ENCODE measurements at places on chromosomes 7 and 10.

GRCh38 chr7:105885387-105886111 lies 9.2 kb upstream of the ATXN7L1 start:
- no peak for DNase-seq

DNA sequence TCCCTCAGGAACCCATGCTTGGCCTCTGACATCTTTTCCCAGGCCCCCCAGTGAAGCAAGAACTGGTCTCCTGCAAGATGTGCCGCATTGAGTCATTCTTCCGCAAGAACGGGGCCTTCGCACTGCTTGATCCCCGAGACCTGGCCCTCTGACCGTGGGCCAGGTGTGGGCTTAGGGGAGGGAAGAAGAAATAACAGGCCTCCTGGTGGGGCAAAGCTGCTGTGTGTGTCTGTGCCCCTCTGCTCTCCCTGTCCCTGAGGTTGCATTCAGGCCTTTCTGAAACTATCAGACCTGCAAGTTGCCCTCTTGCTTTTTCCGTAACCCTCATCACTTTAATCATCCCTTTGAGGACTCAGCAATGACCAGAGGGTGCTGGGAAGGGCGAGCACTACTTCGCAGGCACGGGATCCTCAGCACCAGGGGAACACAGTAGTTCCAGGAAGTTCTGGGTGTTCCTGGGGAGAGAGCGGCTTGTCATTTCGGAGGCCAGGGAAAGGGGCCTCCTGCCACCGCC lies 6.0 kb downstream of the ATP6V1F start:
- no peak for DNase-seq

DNA sequence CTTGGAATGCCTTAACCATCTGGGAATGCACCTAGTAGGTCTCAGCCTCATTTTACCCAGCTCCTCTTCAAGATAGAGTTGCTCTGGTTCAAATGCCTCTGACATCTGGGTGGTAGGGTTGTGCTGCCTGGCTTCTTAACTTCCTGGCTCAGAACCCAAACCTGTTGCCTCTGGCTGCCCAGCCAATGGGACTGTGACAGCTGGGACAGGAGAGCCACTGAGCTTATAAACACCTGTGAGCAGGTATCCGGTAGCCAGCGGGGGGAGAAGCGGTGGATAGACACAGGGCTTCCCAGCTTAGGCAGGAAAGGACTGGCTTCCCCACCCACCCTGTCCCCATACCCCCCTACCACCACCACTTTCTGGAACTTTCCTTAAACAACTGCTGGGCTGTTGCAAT lies 115.8 kb upstream of the CARD11 start:
- DNase-seq: no peak

GRCh38 chr7:5435291-5436002 lies 11.8 kb upstream of the TNRC18 start:
- DNase-seq: no peak

DNA sequence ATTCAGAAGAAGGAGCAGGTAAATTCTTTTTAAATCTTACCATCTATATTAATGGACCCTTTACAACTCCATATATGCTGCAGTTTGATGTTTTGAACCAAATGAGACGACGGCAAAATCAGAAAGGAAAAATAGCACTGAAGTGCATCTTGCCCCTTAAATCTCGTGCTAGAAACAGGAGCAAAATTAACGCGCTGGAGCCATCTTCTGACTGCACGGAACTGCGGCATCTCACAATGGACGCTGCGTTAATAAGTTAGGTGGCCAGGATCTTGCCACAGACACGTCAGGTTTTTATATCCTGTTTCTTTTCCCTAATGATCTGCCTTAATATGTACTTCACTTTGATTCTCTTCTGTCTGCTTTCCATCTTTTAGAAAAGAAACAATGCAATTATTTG lies 354.5 kb downstream of the TFEC start:
- peak; percentile 53 for DNase-seq

GRCh38 chr7:99253369-99253768 lies 19.3 kb upstream of the MYH16 start:
- no peak for DNase-seq

DNA sequence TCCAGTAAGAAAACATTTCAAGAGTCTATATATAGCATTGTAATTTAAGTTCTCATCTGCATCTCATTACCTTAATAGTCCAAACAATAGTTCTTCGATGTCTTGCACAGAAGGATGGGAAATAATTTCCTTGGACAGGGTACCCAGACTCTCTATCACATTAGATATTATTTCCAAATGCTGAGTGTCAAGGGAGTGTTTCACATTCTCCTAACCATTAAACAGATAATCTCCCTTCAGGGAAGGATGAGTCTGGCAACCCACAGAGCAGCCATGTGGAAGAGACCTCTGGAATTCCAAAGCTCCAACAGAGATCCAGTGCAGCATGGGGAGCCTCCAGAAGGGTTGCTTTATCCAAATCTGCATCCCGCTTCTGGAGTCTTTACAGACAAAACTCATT lies 89.6 kb downstream of the FZD1 start:
- peak; percentile 56 for DNase-seq

DNA sequence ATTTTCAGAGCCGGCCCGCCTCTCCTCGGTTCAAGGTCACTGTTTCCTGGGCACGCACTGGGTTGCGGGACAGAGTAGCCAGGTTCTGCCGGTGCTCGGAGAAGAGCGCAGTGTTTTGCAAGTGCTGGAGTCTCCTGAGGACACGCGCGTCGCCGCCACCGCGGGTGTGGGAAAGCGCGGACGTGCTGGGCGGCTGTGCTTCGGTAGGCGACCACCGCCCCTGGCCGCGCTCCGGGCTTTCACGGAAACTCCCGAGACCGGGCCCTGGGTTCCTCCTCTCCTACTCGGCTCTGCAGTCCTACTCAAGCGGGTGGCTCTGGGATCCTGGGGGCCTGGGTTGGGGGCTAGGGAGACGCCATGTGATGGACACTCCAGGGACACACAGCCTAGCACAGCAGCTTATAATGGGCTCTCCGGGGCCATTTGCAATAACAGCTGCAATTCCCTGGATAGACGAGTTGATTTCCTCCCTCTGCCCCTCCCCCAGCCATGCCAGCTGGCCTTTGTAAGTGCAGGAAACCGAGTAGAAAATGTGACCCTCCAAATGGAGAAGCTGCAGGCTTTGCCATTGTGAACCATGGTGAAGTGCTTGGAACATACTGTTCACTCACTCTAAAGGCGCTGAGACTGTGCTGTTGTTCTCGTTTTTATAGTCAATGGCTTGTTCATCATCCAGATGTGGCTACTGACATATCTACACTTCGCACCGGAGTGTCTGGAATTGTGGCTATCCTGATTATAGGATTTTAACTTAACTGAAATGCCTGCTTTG lies 2.1 kb downstream of the FRAT1 start:
- DNase-seq: no peak

DNA sequence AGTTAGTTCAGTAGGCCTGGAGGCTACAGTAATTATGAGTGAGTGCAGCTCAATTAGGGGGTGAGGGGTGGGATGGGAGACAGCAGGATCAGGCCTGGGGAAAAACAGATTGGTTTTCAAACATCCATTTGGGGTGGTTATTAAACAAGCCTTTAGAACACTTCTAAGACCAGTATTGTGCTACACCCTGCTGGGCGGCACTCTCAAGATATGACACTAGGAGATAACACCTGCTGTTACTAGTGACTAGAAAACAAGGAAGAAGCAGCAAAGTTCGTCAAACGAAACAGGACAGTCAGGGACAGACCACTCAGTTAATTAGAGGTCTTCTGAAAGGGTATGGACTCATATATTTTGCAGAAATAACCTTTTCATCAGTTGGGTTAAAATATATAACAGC lies 353.6 kb downstream of the PTEN start:
- no peak for DNase-seq

GRCh38 chr10:56763090-56763489 lies 402.0 kb upstream of the ZWINT start:
- DNase-seq: no peak

- peak; percentile 96 for DNase-seq
These were observed 27.7 kb upstream of the TM9SF3 start for GRCh38 chr10:96614515-96614914.

DNA sequence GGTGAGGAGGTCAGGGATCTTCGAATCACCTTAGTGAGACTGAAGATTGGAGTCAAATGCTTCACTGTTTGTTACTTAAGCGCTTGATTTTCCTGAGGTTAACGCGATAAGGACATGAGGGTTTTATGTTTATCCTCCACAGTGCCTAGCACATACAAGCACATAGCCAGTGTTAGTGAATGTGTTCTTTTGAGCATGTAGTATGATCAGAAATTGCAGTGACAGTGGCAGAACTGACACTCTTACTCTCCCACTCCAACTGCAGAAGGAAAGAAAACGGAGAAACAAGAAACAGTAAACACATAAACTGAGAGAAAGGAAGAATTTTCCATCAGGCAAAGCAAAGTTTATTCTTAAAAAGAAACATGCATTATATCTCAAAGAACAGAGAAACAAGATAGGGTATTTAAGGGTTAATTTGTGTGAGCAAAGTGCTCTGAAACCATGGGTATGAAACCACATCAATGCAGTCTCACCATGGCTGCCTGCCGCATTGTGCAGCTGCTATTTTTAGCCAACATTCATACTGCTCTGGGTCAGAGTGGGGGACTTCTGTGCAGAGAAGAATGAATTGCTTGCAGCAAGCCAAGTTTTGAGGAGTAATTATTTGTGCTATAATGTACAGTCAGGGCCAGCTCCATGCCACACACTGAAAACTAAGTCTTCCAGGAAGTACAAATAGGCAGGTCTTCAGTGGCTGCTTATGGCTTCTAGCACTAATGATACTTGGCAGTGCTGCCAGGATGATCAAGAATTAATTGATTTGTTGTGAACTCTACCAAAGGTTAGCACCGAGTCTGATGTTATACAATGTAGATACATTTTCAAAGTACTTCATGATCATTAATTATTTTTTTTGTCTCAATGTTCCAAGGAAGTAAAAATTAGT lies 152.0 kb downstream of the MACC1 start:
- peak; percentile 92 for DNase-seq

- DNase-seq: no peak
These were observed 61.0 kb downstream of the RASGEF1A start for GRCh38 chr10:43205681-43206390.

GRCh38 chr10:129658376-129659072 lies 191.5 kb downstream of the MGMT start:
- DNase-seq: peak; percentile 3

DNA sequence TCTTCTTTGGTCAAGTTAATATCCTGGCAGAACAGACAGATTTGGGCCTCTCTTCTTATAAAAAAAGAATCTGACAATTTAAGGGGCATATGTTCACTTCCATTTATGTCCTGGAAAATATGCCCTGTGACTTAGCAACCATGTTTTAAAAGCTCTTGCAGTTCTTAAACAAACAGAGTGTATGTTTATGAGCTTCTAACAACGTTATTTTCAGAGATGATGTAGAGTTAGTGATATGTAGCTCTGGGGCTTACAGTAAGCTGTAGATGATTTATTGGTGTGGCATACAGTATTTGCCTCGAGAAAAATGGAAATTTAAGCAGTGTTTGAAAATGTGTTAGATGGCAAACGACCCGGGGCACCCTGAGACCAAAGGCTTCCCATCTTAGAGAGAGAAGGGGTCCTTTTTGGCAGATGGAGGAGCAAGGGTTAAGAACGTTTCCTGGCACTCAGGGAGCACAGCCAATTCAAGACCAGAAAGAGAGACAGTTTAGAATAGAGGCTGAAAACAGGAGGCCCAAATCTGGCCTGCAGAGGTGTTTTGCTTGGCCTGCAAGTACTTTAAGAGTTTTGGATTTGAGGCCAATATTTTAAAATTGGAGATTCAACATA lies 397.5 kb downstream of the KCNMA1 start:
- DNase-seq: no peak

- no peak for DNase-seq
These were observed 5.7 kb downstream of the PANK1 start for GRCh38 chr10:89639326-89639725.

GRCh38 chr7:64849250-64849923 lies 53.7 kb upstream of the ZNF273 start:
- no peak for DNase-seq

DNA sequence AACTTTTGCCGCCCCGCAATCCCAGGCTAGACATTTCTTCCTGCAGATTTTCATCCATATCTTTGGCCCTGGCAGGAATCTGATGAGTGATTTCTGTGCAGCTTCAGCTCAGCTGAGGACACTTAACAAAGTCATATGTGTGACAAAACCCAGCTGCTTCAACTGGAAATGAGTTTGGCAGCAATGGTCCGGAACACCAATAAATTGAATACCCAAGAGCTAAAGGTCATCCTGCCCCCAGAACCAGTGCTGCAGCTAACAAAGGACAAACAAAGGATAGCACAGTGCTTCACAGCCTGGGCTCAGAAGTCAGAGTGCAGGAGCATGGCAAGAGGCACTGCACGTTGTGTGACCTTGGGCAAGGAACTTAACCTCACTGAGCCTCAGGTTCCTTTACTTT lies 40.0 kb upstream of the TRIL start:
- DNase-seq: no peak

GRCh38 chr10:73886085-73886529 lies 11.8 kb upstream of the CAMK2G start:
- DNase-seq: peak; percentile 80

GRCh38 chr10:11386044-11386443 lies 225.4 kb downstream of the USP6NL start:
- DNase-seq: no peak

DNA sequence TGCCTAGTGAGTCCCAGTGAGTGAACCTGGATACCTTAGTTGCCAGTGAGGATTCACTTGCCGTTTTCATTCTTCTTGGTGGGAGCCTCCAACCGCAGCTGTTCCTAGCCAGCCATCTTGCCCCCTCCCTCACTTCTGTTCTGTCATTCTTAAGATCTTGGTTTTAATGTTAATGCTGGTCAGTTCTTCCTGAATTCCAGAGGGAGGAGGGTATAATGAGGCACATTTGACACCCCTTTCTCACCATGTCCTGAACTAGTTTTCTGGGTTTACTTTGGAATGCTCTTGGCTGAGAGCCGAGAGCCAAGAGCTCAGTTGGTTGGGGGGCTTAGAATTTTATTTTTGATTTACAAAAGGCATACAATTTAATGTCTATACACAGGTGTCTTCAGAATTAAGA lies 78.5 kb upstream of the ADCY1 start:
- no peak for DNase-seq

- DNase-seq: no peak
These were observed 79.9 kb downstream of the HYCC1 start for GRCh38 chr7:22934023-22934422.

- DNase-seq: no peak
These were observed 112.8 kb downstream of the LARP4B start for GRCh38 chr10:818526-819220.

DNA sequence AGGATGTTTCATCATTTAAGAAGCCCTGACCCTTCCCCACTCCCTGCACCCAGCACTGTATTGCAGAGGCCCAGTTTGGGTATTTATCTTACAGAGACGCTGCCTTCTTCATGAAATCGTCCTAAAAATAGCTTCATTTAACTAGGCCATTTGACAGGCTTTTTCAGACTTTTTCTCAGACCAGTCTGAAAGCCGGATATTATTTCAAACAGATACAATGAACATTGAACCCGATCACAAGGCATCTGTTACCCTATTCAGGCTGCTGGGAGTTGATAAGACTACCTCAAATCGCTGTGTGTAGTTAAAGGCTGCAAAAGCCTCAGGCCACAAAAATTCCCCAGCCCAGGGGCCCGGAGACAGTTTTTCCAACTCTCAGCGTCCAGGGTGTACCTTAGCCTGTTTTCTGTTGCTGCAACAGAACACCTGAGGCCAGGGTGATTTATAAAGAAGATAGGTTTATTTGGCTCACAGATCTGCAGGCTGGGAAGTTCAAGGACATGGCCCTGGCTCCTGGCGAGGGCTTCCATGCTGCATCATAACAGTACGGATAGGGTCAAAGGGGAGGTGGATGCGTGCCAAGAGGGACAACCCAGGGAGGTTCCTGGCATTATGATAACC lies 130.7 kb upstream of the SH2B2 start:
- no peak for DNase-seq

Measured in fibroblast of skin of right biceps (primary cell).